ENCODE measurements at places on chromosomes 5 and 9.
A peak's percentile ranks its signal among the peaks of the same experiment; 100 is the strongest.

GRCh38 chr9:110700953-110701352, 32.4 kb downstream of the MUSK start:
- DNase-seq, result no peak

- DNase-seq, result no peak
Observed at GRCh38 chr5:131281133-131281867, 17.4 kb downstream of the CDC42SE2 start.

- no peak for DNase-seq
Observed at GRCh38 chr9:136091582-136092352, 3.3 kb downstream of the NACC2 start.

- DNase-seq, result no peak
Observed at GRCh38 chr5:154228696-154229095, 38.2 kb downstream of the GALNT10 start.

DNA sequence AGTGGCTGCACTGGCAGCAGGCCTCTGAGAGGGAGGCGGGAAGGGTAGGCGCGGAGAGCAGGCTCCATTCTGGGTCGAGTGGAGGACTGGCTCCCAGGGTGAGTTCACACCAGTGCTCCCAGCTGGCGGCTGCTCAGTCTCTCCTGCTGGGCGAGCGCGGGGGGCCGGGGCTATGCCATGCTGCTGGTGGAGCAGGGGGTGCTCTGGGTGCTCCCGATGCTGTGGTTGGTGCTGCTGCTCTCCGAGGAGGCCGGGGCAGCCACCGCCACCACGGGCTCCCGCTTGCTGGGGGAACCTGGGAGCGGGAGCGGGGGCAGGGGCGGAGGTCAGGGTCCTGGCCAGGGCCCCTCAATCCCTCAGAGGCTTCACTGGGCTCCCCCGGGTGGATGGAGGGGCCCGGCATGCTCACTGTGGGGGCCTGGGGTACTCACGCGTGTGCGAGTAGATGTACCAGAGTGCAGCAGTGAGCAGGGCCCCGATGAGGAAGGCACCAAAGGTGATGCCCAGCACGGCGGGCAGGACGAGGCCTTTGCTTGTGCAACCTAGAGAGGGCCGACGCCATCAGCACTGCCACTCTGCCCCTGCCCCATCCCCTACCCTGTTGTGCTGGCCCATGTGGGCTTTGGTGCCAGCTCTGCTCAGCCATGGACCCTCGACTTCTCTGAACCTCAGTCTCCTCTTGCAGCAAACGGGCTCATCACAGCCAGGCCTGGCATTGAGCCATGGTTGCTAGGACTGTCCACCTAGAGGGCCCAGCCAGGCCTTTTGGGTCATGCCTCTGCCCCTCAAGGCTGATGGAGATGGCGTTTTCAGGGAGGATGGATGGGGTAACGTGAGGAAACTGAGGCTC, 13.1 kb downstream of the FPGS start:
- DNase-seq, result no peak

DNA sequence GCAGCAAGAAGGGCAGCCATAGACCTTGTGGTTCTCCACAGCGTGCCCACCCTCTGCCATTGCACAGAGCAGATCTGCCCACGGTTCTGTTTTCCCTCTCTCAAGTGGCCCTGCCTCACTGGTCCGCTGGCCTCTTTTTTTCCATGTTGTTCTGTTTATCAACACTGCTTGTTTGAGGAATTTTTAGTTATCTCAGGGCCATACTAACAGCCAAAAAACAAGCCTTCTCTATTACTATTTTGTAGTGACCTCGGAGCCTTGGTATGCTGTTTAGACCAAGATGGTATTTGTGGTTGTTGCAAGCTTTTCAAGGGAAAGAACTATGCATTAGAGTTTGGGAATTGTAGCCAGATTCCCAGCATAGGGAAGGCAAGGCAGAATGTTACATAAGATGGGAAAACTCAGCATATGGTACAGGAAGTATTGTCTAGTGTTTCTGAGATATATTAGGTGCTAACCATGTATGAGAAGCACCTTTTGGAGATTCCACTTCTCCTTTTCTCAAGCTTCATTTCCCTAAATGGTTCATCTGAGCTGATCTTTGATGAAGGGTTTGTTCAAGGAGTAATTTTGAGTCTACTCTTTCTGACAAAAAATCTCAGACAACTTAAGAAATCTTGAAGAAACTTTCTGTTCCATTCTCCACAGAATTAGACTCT, 54.3 kb downstream of the NUP214 start:
- no peak for DNase-seq

DNA sequence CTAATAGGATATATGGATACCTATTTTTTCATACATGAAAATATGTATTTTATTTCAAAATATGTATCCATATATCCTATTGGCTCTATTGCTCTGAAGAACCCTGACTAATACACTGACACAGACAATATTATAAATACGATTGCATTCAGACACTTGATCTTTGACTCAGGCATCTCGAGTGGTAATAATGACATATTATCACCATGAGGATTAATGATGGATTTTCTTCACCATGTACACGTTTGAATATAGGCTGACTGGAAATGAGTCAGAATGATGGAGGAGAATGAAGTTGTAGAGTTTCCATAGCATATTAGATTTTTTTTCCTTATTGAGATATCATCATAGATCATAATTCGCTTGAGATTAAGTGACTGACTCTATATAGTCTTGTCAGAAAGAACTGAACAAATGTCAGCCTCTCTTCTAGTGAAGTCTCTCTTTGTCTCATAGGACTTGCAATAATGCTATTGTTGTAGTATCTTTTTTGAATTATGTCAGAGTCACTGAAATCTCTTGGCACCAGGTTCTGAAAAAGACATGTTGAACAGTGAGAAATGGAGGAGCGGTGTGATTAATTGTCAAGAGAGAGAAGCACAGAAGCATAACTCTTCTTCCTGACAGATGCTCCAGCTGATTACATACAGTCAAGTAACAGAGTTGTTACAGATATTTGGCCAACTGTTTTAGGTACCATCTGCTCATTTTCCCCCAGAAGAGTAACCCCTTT, 41.4 kb upstream of the SLCO6A1 start:
- no peak for DNase-seq

DNA sequence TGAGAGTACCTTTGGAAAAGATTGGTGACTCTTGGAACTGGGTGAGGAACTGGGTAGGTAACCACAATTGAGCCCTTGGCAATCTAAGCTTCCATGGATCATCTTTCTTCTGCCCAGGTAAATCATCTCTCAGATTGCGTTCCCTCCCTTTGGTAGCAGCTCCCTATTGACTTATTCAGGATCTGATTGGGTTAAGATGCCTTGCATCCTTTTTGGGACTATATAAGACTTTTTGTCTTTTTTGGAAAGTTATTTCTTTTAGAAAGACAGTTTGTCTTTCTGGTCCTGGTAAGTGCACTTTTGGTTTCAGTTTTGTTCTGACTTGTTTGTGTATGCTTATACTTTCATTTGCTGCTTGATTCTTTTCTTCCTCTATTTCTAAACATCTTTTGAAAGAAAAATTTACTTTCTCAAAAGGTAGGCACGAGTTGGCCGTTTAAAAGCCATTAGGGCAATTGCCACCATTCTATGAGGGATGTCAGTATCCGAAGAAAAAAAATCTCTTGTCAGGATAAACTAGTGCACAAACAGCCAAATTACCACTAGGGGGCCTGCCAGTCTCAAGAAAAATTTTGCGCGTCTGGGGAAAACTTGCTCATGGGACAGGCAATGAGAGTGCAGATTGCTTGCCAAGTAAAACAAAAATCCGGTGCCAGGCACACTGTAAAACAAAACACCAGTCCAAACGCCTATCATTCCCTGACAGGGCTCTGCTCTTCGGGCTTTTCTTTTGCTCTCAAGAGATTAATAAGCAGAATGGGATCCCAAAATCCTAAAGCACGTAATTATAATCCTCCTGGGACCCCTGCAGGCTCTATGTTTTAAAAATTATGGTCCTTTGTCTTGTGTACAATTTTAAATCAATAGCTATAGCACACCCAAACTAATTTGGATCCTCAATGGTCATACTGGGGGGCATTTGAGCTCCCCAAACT, 12.8 kb downstream of the OR1J1 start:
- DNase-seq, result peak; percentile 73

GRCh38 chr5:60457233-60457632, 242.7 kb downstream of the DEPDC1B start:
- no peak for DNase-seq

- no peak for DNase-seq
Observed at GRCh38 chr9:106324591-106325280, 538.2 kb upstream of the ZNF462 start.

DNA sequence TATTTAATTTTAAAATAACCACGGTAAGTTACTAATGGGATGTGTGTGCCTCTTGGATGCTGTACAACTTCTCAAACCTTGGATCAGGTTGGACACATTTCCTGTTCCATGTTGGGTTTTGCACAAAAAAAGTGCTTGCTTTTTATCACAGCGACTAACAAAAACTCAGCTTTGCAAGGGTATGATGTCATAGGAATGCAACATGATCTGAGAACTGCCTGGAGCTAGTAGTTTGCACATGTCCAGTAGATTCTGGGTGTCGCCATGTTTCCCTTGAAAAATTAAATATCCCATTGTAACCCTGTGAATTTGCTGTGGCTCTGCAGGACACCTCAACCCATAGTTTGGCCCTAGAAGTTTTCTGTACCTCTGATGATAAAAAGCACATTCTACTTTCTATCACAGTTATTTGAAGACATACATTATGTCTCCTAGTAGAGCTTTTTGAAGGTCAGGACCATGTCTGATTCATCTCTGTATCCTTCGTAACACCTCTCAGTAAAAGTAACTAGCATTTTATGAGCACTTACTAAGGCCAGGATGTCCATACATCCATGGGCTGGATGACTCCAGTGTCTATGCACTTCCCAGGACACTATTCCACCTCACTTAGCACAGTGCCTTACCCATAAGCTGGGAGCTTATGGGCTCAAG, 11.5 kb upstream of the FRMPD1 start:
- no peak for DNase-seq

DNA sequence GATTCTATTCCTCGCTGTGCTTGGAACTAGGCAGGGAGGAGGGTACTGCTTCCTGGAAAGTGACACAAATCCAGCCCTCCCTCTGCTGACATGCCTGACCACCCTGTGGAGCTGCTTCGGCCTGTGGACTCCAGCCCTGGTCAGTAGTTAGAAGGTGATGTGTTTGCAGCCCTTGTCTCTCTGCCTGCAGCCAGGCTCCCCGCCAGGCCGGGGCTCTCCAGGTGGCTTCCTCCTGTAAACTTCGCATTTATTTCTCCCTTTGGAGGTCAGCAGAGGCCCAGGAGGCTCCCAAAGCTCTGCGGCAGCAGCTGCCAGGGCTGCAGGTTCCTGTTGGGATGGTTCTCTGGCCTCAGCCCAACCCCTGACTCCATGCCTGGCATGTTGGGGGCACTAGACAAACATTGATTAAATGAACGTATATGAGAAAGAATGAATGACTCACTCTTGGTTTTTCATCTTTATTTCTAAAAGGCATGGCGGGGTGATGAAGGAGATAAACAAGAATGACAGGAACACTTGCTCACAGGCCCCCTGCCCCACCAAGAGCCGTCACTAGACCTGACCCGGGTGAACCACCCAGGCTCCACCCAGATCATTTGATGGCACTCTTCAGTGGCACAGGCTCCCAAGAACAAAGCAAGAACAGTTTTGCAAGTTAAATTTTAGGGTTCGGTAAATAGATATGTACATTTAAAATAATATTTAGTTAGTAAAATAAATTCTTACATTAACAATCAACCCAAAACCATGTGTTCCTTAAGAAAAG, 8.4 kb upstream of the IRX2 start:
- no peak for DNase-seq

DNA sequence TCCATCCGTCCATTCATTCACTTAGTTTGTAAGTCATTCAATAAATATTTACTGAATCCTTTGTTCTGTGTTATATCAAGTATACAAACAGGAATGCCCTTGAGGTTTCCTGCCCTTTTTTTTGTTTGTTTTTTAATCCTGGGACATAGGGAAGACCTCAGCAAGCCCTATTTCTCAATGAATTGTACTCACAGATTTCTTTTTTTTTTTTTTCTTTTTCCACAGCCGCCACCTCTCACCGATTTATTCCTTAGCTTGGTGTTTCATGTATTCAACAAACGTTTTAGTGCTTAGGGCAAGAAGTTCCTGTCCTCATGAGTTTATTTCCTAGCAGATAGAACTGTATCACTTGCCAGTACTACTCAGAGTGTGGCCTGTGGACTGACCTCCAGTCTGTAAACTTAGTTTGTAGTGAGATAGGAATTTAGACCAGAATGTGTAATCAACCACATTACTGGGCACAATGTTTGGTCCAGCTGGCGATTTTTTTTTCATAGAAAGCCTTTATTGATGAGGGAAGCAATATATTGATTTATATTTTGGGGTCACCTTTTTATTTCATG, 35.4 kb upstream of the C5orf47 start:
- DNase-seq, result no peak

- no peak for DNase-seq
Observed at GRCh38 chr5:107820429-107820828, 149.7 kb upstream of the EFNA5 start.

DNA sequence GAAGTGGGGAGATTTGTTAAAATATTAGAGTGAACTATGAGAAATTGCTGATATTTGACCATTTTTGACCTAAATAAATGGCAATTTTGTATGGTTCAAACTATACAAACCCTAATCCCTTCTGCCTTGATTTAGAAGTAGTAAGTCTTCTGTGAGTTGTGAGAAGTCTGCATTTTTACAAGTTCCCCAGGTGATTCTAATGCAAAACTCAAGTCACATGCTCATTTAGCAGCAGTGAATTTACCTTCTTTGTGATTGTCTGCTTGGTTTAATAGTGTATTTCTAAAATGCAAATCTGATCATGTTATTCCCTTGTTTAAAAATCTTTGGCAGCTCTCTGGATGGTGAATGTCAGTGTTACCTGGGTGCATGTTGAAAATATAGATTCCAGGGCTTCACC, 2.8 kb downstream of the MEGF10 start:
- DNase-seq, result no peak

- no peak for DNase-seq
Observed at GRCh38 chr5:75671506-75671905, 45.7 kb downstream of the POC5 start.

DNA sequence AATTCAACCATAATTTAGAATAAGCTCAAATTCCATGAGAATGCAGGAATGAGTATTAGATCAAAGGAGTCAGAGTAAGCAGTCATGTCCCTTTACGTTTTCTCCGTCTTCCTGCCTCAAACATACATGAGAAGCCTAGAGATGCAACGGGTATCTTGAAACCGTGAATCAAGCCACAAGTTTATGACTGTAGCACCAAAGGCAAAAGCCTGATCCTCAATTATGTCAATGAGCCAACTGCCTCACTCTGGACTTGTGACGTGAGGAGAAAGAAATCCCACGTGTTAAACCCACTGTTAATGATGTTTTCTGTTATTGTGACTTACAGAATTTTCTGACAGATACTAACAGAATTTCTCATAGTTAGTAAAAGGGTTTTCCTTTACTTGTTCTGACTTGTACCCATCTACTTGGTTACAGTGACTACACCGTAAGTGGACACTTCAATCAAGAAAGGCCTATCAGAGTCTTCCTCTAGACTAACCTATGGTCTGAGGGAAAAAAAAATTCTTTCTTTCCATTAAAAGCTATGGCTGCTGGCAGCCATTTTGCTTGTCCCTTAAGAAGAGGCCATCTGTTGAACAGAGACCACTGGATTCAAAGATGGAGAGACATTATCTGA, 35.3 kb upstream of the HK3 start:
- no peak for DNase-seq

All from NCI-H1436 (cell line).